ENCODE measurements at places on chromosomes 7 and 10. TPM values are rescaled to one million over a fixed set of nuclear protein-coding genes. Genes with fewer than 3 reads are reported as not detected.

Gene FAM237B
- total RNA-seq, result not detected

Gene SGMS1
- 29.8 TPM for total RNA-seq

Gene TRIM56
- 16.1 TPM for total RNA-seq

Gene KLF14
- not detected for total RNA-seq

Gene CALCR
- total RNA-seq, result not detected

Gene SPDYE9
- not detected for total RNA-seq

Gene SFXN2
- total RNA-seq, result 7.2 TPM

Gene SAMD9L
- total RNA-seq, result under 0.01 TPM
